ENCODE measurements at places on chromosomes 12 and 14. TPM values are rescaled to one million over a fixed set of nuclear protein-coding genes. Genes with fewer than 3 reads are reported as not detected.

Gene KCNC2
- total RNA-seq, result 0.32 TPM

Gene NFATC4
- total RNA-seq, result 41.8 TPM

Gene ZNF385A
- total RNA-seq, result 5.0 TPM

Gene CD163
- total RNA-seq, result 19.1 TPM

Gene SIRT4
- total RNA-seq, result 2.3 TPM

Gene PZP
- 1.7 TPM for total RNA-seq

- DNase-seq, result no peak
Observed at GRCh38 chr12:38159092-38159551, 157.5 kb upstream of the ALG10B start.

DNA sequence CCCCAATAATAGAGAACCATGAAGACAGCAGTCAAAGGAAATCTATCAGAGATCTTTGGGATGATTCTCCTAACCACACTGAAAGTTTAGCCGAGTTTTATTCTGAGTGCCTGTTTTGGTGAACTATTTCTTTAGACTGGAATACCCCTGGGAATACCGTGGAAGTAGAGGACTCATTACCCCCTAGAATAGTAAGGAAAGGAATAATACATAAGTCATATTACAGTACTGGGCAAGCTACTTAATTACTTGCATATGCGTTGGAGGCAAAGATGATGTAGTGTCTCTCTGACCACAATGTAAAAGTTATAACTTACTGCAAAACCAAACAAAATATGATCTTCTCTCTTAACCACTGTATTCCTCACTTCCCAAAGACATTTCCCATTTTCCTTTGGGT is 25.5 kb downstream of the ZC2HC1C start:
- no peak for DNase-seq

- DNase-seq, result no peak
Observed at GRCh38 chr12:69258655-69259054, 19.3 kb downstream of the CPSF6 start.

DNA sequence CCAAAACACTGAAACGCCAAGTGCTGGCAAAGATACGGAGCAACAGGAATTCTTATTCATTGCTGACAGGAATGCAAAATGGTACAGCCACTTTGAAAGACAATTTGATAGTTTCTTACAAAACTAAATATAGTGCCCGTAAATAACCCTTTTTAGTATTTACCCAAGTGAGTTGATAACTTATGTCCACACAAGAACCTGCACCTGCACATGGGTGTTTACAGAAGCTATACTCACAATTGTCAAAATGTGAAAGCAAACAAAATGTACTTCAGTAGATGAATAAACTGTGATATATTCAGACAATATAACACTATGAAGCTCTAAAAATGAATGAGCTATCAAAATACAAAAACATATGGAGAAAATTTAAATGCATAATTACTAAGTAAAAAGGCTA is 86.6 kb downstream of the ATXN7L3B start:
- DNase-seq, result no peak

DNA sequence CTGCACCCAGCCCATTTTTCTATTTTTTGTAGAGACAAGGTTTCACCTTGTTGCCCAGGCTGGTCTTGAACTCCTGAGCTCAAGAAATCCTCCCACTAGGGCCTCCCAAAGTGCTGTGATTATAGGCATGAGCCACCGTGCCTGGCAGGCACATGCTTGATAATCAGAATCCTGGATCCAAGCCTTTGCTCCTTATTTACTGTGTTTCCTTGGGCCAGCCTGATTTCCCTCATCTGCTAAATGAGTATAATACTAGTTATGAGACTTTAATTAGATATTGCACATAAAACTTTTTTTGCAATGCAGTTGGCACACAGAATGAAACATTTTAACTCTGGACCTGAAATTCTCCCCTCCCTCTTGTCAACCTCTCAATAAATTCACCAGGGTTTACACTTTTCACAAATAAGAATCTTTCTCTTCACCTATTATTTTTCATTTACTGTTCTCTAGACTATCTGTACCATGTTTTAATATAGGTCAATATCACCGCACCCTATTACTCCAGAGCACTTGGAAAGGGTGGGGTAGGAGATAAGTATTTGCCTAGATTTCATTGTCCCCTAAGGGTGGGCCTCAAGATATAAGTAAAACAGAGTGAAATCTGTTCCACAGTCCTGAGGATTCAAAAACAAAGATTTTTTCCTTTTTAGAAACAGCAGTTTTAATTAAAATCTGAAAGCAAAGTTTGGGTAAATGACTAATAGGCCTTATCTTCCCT is 69.2 kb upstream of the NR2C1 start:
- DNase-seq, result no peak

DNA sequence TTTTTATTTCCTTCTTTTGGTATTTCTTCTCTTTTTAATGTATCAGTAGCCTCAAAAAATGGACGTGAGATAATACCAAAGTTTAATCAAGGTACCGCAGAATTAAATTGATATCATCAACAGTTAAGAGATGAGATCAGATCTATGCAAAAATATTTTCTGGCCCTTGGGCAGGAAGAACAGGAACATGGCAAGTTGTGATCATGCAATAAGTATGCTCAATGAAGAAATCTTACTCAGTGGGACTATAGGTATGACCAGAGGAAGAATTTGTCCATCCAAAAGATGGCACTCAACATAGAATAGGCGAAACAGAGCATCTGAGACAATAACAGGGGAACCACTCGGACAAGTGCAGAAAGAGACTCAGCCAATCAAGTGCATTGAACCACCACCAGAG is 914 bp upstream of the GARIN2 start:
- no peak for DNase-seq

GRCh38 chr12:98733667-98734350 is 88.7 kb downstream of the APAF1 start:
- no peak for DNase-seq

- no peak for DNase-seq
Observed at GRCh38 chr12:83172866-83173649, 486.4 kb downstream of the TMTC2 start.

DNA sequence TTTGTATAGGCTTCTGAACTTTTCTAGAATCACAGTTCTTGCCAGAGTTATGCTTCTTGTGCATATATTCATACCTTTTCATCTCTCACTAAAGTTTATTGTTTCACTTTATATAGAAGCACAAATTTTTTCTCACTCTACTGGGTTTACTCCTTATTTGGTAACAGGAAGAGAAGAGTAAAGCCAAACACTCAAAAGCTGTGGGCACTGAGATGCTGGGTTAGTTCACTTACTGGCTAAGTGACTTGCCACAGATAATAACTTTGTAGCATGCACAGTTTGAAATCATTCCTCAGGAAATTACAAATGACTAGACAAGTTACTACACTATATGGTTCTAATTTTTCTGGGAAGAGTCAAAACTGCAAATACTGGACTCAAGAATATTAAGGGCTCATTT is 7.8 kb downstream of the HIGD1C start:
- DNase-seq, result no peak

DNA sequence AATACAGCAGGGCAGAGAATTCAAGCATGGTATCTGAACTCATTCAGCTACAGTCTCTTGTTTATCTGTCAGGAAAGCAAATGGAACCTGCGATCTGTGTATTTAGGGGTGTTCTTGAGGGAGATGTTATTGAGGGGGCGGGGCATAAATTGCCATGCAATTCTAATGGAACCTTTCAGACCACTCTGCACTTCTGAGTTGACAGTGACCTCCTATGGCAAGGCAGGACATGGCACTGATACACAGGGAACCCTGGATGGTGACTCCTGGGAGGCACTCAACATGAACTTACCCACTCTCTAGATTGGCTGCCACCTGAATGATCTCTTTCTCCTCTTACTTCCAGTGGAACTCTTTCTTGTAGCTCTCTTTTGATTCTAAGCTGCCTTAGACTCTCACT is 787.3 kb downstream of the VRK1 start:
- DNase-seq, result no peak

DNA sequence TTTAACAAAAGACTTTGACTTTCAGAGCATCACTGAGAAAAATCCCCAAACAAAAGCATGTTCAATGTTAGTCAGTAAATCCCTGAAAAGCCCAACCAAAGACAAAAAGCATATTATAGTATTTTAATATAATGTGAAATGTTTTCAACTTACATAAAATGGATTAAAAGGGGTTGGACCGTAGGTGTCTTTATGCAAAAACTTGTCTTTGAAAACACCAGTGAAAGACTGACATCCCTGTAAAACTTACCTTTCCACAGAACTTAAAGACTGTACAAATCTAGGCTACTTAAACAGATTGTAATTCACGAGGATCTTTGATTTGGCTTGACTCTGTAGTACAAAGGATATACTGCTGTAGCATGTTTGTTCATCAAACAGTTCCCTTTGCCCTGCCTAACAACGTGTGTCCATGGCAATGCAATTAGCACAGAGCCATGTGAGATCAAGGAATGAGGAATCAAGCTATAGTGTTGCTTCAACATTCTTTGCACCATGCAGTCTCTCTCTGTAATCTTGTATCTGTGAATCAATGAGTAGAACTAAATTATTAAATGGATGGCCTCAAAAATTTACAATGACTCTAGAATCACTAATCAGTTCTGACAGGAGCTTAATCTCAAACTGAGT is 138.5 kb upstream of the SYT1 start:
- DNase-seq, result no peak

GRCh38 chr12:82725741-82726140 is 39.0 kb downstream of the TMTC2 start:
- DNase-seq, result no peak

DNA sequence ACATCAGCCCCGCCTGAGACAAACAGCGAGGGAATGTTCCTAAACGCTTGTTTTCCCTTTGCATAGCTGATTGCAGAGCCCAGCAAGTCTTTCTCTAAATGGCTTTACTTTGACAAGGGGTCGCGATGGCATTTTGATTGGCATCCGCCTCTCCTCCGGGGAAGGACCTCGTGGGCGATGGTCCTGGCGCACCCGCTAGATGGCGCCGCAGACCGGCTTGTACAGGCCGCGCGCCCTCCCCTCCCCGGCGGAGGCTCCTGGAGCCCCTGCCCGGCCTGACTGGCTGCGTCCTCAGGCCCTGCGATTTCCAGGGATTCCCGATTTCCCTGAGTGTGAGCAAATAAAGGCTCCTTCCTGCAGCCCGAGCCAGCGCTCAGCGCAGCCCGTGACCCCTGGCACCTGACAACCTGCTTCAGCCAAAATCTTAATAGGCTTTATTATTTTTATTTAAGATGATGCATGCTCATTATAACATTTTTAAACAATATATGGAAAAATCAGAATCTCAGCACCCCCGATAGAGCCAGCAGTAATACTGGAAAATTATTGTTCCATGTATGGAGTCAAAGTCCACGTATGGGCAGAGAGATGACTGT is 468.3 kb downstream of the AACS start:
- no peak for DNase-seq

GRCh38 chr12:46548605-46549071 is 176.1 kb upstream of the SLC38A2 start:
- DNase-seq, result no peak

DNA sequence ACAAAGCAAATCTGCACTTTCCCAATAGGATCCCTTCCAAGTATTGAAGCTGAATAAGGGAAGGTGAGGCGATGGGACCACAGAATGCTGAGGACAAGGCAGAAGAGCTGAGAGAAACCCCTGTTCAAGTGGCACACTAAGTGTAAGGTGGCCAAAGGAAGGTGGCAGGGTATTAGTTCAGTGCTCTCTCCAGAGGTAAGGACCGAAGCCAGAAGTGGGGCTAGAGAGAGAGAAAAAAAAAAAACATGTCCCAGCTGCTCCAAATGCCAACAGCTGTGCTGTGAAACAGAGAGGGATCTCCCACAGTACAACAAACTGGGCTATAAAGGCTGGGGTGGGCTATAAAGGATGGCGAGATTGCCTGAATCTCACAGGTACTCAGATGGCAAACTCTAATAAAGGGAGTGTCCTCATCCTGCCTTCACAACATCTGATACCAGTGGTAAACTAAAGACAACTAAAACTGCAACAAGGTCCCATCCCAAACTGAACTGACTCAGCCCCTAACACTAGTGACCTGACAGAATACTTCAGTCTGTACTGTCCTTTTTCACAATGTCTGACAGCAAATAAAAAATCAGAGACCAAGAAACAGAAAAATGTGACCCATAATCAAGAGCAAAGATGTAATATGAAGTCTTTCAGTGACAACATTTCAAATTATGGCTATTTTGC is 47.9 kb downstream of the CDK17 start:
- no peak for DNase-seq

GRCh38 chr12:106893451-106893850 is 62.3 kb upstream of the TMEM263 start:
- DNase-seq, result no peak

DNA sequence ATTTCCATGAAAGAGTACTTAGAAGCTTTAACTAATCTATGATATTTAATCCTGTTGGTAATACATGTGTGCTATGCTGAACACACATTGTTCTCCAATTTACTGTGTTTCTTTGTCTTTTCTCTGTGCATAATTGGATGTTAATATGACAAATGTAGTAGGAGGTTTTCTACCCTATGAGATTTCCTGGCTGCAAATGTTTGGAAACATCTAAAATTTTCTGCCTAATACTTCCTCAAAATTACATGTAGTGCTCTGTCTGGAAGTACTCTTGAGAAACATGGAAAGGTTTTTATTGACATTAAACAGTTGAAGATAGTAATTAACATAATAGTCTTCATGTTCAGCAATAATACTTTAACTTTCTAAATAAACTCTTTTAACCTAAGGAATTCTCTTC is 213.0 kb downstream of the KITLG start:
- DNase-seq, result no peak

- no peak for DNase-seq
Observed at GRCh38 chr14:74492776-74493342, at the start of gene NPC2. Gene NPC2, minus strand, starts transcription at chr14:74493305. Its CDS starts 31 bp downstream, at chr14:74493274.

GRCh38 chr12:94133964-94134795 is 14.2 kb upstream of the PLXNC1 start:
- no peak for DNase-seq

- DNase-seq, result no peak
Observed at GRCh38 chr12:104136577-104136976, 1.4 kb downstream of the NFYB start.

DNA sequence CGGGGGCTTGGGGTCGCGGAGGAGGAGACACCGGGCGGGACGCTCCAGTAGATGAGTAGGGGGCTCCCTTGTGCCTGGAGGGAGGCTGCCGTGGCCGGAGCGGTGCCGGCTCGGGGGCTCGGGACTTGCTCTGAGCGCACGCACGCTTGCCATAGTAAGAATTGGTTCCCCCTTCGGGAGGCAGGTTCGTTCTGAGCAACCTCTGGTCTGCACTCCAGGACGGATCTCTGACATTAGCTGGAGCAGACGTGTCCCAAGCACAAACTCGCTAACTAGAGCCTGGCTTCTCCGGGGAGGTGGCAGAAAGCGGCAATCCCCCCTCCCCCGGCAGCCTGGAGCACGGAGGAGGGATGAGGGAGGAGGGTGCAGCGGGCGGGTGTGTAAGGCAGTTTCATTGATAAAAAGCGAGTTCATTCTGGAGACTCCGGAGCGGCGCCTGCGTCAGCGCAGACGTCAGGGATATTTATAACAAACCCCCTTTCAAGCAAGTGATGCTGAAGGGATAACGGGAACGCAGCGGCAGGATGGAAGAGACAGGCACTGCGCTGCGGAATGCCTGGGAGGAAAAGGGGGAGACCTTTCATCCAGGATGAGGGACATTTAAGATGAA is 630 bp downstream of the FOS start:
- DNase-seq, result peak; percentile 47

- no peak for DNase-seq
Observed at GRCh38 chr12:25415004-25415403, 138.1 kb downstream of the LMNTD1 start.

All from urinary bladder (tissue), 4 donors.